Astrocyte of the cerebellum (primary cell): ENCODE measurements at places on chromosomes 6 and 20.

DNA sequence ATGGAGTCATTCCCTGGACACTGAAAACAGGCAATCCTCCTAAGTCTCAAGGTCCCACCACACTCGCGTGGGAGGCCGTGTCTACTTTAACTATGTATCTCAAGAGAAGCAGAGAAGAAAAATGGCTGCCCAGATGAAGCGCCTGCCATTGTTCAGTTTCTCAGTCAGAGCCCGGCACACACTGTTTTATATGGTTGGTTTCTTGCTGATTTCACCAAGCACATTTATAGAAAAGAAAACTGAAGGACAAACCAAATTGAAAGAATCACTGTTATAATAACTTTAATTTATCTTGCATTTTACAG is 22.9 kb downstream of the EIF2S2 start:
- no peak for DNase-seq

GRCh38 chr6:151389618-151390275 is 1.6 kb downstream of the ZBTB2 start:
- no peak for DNase-seq

DNA sequence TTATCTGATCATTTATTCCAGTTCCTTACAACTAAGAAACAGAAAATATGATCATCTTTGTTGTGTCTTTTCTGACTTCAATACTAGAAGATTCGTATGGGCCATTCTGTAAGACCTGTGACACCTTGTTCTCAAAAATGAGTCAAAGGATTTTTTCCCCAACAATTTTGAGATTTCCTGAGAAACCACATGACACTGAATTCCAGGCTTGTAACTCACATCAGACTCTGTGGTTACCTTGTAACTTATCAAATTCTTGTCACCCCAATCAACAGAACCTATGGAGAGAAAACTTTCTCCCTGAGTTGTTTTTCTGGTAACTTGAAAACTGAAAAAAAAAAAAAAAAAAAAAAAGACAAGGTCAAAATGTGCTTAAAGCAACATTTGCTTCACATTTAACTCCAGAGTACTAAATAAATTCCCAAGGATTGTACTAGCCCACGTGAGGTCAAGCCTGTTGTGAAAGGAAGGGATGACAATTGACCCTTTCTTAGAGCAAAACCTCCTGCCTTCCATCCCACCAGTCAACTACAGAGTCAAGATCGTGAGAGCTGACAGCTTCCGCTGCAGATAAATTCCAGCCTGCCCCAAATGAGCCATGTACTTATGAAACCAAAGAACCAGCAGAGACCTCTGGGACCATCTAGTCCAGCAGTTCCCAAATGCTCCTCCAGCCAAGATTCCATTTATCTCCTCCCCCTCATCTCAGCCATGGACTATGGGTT is 140.3 kb downstream of the TBX18 start:
- DNase-seq = peak; percentile 64

- DNase-seq = no peak
Observed at GRCh38 chr6:150549007-150549406, 50.7 kb upstream of the PLEKHG1 start.

GRCh38 chr6:8940356-8940755 is 505.0 kb upstream of the SLC35B3 start:
- no peak for DNase-seq

DNA sequence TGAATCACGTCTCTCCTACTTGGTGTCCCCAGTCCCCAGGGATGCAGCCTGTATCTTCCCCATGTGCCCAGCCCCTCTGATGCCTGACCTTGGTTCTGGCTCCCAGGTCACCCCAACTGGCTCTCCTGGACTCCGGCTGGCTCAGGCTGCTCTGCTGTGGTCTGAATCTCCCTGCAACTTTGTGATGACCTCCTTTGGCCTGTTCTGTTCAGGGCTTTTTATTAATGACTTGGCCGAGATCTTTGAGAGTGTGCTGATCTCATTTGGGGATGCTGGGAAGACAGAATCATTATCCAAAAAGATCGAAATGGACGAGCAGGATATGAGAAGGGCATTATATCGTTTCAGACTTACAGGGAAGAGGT is 67.4 kb downstream of the IGF2R start:
- DNase-seq = no peak

DNA sequence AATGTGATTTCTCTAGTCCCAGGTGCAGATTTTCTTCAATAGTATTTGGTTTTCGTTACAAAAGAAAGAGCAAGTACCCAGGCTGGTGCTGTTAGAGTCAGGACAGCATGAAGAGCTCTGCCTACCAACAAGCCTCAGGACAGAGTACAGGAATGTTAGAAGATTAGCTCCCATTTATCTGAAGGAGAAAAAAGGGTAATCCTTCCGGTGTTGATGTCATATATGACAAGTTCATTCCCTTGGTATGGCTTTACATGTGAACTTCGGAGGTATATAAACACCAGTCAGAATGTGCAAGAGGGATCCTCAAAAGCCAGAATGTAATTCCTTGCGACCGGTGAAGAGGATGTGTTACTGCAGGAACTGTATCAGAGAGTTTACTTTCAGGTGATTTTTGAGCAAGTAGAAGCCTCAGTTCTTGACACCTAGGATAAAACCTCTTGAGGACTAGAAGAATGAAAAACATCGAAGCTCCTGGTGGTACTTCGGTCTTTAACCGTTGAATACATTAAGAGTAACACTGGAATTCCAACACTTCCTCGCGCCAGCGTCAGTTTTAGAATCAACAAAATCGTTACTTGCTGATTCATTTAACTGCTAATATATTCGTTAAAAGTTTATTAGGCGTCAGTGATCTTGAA is 194.2 kb upstream of the ZNF184 start:
- no peak for DNase-seq

GRCh38 chr6:122297010-122297409 is 102.4 kb upstream of the HSF2 start:
- DNase-seq = no peak
